Stimulated activated CD4-positive, alpha-beta T cell treated with anti-CD3 and anti-CD28 coated beads, Interleukin-4, amount 100 ng/mL, for 4 hours (primary cell): ENCODE measurements at places on chromosomes 6 and 20.

- DNase-seq, result no peak
Measured at GRCh38 chr20:20095114-20095872, 43.0 kb downstream of the CFAP61 start.

GRCh38 chr6:344816-345340 lies 46.7 kb upstream of the IRF4 start:
- DNase-seq, result no peak

- DNase-seq, result no peak
Measured at GRCh38 chr6:43702171-43702533, 14.6 kb upstream of the MRPS18A start.

DNA sequence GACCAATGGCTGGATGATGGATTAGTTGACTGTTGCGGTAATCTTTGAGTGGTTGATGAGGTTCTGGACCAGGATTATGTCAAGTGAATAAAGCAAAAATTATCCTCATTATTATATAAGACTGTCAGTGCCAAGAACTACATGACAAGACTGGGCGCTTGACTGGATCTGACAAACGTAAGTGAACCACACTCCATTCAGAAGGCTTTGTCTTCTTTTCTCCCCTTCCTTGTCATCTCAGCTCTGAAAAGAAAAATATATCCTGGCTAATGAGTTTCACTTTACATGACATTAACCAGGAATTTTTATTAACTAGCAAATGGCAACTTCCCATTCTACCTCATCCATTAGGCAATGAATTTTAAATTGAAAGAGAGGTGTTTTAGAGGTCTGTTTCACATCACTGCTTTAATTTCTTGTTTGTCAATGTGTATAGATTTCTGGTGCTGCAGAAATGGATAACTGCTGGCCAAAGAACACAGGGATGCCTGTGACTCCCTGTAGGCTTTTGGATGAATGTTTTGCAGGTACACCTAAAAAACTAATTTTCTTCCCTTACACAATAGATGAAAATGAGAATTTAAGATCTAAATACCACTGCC lies 150.1 kb downstream of the ELOVL4 start:
- no peak for DNase-seq

DNA sequence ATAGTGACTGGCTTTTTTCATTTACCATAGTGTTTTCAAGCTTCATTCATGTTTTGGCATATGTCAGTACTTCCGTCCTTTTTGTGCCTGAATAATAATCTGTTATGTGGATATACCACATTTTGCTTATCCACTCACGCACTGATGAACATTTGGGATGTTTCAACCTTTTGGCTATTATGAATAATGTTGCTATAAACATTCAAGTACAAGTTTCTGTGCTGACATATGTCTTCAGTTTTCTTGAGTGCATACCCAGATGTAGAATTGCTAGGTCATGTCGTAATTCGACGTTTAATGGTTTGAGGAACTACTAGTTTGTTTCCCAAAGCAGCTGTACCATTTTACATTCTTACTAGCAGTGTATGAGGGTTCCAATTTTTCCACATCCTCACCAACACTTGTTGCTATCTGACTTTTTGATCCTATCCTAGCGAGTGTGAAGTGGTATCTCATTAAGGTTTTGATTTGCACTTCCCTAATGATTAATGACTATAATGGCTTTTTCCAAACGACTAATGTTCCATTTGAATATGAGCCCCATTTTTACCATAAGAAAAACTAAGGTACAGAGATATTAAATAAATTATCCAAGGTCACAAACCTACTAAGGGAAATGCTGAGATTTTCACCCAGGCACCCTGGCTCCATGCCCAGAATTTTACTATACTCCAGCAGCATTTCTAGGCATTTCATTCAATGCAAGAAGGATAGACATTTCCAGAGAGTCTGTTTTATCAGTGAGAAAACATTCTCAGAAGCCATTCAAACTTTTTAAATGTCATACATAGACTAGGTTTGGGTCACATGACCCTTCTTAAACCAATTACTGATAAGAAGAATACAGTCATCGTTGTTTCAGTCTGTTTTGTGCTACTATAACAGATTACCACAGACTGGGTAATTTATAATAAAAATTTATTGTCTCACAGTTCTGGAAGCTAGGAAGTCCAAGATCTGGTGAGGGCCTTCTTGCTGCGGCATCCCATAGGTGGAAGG lies 71.1 kb upstream of the RUNX2 start:
- no peak for DNase-seq

- DNase-seq, result no peak
Measured at GRCh38 chr6:142857796-142858555, 87.0 kb downstream of the HIVEP2 start.

DNA sequence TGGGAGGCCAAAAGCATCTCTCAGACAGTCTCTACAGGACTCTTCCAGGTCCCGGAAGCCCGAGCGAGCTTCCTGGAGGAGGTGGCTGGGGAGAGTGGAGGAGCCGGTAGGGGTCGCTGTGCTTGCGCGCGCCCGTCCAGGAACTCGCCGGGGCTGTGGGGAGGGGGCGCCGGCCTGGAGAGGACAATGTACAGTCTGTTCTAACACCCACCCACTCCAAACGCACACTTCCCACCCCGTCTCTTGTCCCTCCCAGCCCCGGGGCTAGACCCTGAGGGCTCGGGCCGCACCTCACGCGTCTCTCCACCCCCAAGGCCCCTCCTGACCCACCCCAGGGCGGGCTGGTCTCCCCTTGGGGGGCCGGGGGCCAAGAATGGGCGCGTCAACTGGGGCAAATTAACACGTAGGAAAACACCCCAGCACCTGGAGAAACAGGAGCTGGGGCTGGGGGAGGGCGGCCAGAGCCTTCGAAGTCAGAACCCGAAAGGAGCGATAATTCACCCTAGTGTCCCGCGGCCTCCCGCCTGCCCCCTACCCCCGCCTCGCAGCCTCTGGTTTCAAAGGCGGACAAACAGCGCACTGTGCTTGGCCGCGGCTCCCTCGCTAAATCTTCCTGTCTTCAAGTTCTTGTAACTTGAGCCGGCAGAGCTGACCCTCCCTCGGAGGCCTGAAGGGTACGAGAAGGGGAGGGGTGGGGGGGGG lies 103.2 kb upstream of the FOXP4 start:
- DNase-seq, result no peak

- no peak for DNase-seq
Measured at GRCh38 chr6:36577301-36577700, 16.9 kb upstream of the SRSF3 start.

- DNase-seq, result no peak
Measured at GRCh38 chr6:22838345-22838744, 269.0 kb downstream of the HDGFL1 start.
